ENCODE measurements at places on chromosomes 1 and 21. TPM values are rescaled to one million over a fixed set of nuclear protein-coding genes. Genes with fewer than 3 reads are reported as not detected.

- no peaks in the 10 kb centered on the region for H3K36me3 ChIP-seq
- DNase-seq: peak; percentile 74
- no peak overlapping the region for H3K4me3 ChIP-seq
- peaks cover 2% of the 10 kb centered on the region for H3K27me3 ChIP-seq
Observed at GRCh38 chr1:165144757-165145397, 211.6 kb downstream of the LMX1A start.

DNA sequence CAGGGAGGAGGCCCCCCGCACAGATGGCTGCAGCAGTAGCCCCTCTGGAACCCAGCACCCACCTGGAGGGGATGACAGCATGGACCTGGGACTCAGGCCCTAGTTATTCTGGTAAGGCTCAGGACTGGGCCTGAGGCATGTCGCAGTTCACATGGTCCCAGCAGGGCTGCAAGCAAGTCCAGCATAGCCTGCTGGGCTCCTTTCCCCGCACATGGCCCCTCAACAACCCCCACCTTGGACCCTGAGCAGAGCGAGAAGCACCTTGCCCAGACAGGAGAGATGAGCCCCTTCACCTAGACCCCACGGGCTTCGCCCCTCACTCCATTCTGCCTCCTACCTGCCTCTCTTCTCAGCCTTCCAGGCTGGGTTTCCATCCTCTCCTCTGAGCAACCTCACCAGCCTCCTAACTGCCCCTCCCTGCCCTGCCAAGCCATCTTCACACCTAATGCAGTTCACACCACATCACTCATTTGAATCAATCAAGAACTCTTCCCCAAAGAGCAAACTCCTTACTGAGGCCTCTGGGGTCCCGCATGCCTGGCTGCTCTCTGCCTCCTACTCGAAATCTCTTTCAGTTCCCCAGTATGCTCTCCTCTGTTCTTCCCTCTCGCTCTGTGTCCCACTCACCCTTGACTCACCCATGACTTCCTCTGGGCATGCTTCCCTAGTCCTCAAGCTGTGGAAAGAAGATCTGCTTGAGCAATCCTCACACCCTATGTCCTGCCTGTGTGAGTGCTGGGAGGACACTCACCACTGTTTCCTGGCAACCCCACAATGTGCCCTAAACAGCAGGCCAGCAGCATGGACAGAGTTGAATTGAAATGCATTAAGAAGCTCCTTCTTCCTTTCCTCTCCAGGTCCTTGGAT, 9.4 kb upstream of the THEMIS2 start:
- H3K27ac ChIP-seq: no peak overlapping the region
- H3K27me3 ChIP-seq: peaks cover 5% of the 10 kb centered on the region
- H3K4me1 ChIP-seq: peaks cover 4% of the 10 kb centered on the region
- no peaks in the 10 kb centered on the region for H3K36me3 ChIP-seq

DNA sequence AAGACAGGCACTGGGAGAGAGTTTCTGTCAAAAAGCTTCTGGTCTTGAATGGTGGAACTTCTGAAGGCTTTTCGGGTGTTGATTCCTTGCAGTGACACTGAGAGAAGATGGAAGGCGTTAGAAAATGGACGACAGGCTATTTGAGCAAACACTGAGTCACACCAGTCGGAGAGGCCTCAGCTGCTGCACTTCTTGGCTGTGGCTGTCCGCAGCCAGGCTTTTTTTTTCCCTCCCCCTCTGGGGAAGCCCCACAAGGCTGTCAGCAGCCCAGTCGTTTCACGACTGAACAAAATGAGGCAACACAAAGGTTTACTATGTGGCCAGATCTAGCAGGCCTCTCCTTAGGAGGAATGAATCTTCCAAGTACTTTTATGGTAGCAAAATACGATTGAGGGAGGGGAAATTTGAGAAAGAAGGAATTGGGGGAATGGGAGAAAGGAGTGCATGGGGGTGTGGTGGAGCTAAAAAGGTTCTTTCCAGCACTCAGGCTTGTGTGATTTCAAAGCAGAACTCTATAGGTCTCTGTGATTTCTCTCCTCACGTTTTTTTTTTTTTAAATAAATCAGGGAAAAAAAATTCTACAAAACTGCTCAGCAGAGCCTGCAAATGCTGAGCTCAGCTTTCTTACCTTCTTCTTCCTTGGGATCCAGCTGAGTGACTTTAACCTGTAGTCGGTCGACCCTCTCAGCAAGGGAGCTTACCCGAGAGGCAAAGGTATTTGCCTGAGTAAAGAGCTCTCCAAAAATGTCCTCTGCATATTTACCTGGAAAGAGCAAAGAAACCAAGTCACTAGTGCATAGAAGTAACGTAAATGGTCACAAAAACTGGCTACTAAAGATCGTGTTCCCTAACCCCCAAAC, 26.1 kb downstream of the GPR3 start:
- no peaks in the 10 kb centered on the region for H3K36me3 ChIP-seq
- H3K27me3 ChIP-seq: peaks cover 3% of the 10 kb centered on the region
- H3K4me3 ChIP-seq: peak overlapping the region; percentile 12
- peak overlapping the region; percentile 93 for H3K27ac ChIP-seq
- peaks cover 42% of the 10 kb centered on the region for H3K4me1 ChIP-seq

DNA sequence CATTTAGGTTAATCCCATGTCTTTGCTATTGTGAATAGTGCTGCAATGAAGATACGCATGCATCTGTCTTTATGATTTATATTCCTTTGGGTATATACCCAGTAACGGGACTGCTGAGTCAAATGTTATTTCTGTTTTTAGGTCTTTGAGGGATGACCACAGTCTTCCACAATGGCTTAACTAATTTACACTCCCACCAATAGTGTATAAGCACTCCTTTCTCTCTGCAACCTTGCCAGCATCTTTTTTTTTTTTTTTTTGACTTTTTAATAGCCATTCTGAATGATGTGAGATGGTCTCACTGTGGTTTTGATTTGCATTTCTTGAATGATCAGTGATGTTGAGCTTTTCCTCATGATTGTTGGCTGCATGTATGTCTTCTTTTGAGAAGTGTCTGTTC, 33.5 kb downstream of the ASH1L start:
- H3K4me3 ChIP-seq: no peak overlapping the region
- H3K36me3 ChIP-seq: peaks cover 4% of the 10 kb centered on the region
- peaks cover 2% of the 10 kb centered on the region for H3K27me3 ChIP-seq
- no peak overlapping the region for H3K27ac ChIP-seq
- H3K4me1 ChIP-seq: peaks cover 4% of the 10 kb centered on the region

DNA sequence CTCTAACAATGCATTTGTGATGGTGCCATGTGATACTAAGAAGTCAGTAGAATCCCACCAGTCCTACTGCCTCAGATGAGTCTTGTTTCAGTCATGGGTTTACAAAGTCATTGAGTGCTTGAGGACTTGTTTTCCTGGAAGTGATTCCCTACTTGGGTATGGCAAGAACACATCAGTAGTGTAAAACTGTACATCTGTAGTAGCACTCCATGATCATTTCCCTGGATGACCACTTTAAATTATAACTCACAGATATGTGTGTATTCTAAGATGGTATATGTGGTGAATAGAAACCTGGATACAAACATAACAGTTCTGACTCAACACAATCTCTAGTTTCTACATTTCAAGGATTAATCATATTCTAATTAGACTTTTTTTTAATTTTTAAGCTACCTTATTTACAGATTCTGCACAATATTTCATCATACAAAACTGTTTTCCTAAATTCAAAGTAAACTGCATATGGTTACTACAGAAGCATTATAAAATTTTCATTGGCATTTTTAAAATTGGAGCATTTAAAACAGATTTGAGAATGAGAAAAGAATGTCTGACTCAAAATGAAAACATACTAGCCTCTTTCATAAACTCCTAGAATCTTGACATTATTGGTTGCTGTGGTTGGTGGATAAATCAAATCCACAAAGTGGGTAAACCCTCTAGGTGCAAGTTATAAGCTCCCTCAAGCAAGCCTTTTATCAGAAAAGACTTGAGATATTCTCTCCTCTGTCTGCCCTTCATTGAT, 6.8 kb upstream of the PSMG1 start:
- DNase-seq: no peak
- H3K4me1 ChIP-seq: peaks cover 9% of the 10 kb centered on the region
- H3K27me3 ChIP-seq: no peaks in the 10 kb centered on the region
- H3K27ac ChIP-seq: no peak overlapping the region
- no peaks in the 10 kb centered on the region for H3K36me3 ChIP-seq

DNA sequence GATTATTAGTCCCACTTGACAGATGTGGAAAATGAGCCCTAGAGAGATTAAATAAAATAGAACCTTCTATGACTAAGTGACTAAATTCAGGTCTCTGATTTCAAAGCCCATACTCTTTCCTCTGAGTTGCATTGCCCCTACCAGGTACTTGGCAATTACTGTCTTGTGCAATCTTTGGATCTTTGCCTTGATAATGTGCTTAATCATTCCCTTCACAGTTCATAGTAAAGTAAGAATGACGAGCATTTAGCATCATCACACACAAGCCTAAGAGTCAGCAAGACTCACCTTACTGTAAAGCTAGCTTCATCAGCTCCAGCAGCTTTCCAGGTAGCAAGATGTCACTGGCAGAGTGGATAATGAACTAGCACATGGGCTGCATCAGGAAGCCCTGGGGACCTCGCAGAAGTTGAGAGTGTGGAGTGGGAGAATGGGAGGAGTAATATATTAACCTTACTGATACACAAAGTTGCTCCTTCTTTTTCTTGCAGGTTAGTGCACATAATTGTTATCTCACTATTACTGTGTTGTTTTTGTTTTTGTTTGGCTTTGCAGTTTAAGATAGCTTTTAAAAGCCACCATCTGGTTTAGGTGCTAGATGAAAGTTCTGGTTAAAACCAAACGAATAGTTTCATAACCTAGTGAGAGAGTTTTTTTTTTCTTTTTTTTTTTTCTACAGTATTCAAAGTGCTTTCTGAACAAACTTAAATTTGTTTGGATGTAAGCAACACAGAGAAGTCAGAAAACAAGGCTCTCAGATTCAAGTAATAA, 71.8 kb downstream of the PBX1 start:
- H3K36me3 ChIP-seq: no peaks in the 10 kb centered on the region
- H3K4me3 ChIP-seq: no peak overlapping the region
- H3K27ac ChIP-seq: no peak overlapping the region
- peaks cover 28% of the 10 kb centered on the region for H3K4me1 ChIP-seq
- no peaks in the 10 kb centered on the region for H3K27me3 ChIP-seq
- no peak for DNase-seq

DNA sequence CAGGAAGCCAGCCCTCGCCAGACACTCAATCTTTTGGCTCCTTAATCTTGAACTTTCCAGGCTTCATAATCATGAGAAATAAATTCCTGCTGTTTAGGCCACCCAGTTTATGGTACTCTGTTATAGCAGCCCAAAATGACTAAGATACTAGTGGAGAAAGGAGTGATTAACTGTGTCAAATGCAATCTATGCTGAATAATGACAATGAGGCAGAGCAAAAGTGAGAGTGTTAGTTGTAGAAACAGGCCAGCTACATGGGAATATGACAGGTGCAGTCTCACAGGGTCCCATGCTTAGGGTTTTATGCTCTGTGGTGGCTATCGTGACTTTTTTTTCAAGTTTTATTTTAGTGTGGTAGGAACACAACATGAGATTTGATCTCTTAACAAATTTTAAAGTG, 888.8 kb downstream of the TTLL7 start:
- no peaks in the 10 kb centered on the region for H3K36me3 ChIP-seq
- H3K4me3 ChIP-seq: no peak overlapping the region
- no peak overlapping the region for H3K27ac ChIP-seq
- H3K27me3 ChIP-seq: peaks cover 1% of the 10 kb centered on the region

DNA sequence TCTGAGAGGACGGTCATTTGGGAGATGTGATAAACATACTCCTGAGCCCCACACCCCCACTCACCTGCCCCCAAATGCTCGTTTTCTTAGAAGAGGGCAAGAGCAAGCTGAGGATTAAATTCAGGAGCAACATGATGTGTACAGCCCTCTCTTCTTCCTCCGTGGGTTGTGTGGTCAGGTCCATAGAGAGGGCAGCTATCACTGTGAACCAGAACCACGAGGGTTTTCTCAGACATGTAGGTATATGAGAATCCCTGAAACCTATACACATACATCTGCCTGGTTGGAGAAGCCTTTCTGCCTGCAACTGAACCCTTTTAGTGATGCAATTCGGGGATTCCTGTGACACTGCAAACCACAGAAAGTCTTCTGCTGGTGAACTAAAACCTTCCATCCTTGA, 38.9 kb downstream of the PGM1 start:
- H3K27me3 ChIP-seq: no peaks in the 10 kb centered on the region
- no peak overlapping the region for H3K27ac ChIP-seq

DNA sequence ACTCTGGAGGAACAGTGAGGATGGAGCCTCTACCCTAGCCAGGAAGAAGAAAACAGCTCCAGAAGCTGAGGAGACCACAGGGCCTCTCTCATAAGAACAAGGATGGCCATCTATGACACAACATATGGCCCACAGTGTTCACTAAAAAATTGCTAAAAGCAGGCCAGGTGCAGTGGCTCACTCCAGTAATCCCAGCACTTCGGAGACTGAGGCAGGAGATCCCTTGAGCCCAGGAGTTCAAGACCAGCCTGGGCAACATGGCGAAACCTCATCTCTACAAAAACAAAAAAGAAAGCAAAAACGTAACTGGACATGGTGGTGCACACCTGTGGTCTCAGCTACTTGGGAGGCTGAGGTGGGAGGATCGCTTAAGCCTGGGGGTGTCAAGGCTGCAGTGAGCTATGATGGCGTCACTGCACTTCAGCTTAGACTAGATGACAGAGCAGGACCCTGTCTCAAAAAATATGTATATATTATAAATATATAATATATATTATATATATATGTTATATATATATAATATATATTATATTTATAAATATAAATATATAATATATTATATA, 103.1 kb downstream of the TOMM20 start:
- H3K27ac ChIP-seq: no peak overlapping the region
- H3K4me1 ChIP-seq: peaks cover 16% of the 10 kb centered on the region
- no peak overlapping the region for H3K4me3 ChIP-seq
- no peaks in the 10 kb centered on the region for H3K27me3 ChIP-seq

- H3K36me3 ChIP-seq: peaks cover 3% of the 10 kb centered on the region
- no peak overlapping the region for H3K4me3 ChIP-seq
- no peak for DNase-seq
- peaks cover 11% of the 10 kb centered on the region for H3K27me3 ChIP-seq
- peaks cover 19% of the 10 kb centered on the region for H3K4me1 ChIP-seq
- H3K27ac ChIP-seq: no peak overlapping the region
Observed at GRCh38 chr21:46329796-46330195, 5.8 kb downstream of the PCNT start.

The CYP4A22 gene
- 0.17 TPM for total RNA-seq

The TBX15 gene
- total RNA-seq: 0.69 TPM

The PLK3 gene
- total RNA-seq: 89.3 TPM

The CASQ2 gene
- total RNA-seq: not detected

The CAPZB gene
- 326 TPM for total RNA-seq

The FAM151A gene
- total RNA-seq: not detected

The DENND1B gene
- total RNA-seq: 22.1 TPM

Data from glutamatergic neuron (in vitro differentiated cells).